ENCODE measurements at places on chromosomes 1 and 21.

DNA sequence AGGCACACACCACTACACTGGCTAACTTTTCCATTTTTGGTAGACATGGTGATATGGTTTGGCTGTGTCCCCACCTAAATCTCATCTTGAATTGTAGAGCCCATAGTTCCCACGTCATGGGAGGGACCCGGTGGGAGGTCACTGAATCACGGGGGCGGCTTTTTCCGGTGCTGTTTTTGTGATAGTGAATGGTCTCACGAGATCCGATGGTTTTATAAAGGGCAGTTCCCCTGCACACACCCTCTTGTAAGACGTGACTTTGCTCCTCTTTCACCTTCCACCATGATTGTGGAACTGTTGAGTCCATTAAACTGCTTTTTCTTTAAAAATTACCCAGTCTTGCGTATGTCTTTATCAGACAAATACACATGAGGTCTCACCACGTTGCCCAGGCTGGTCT is 1.3 kb upstream of the FTCD start:
- no peak for DNase-seq

- DNase-seq, result no peak
Measured at GRCh38 chr1:41353744-41354143, 7.5 kb upstream of the FOXO6 start.

GRCh38 chr1:7469255-7469938 is 301.7 kb upstream of the VAMP3 start:
- no peak for DNase-seq

DNA sequence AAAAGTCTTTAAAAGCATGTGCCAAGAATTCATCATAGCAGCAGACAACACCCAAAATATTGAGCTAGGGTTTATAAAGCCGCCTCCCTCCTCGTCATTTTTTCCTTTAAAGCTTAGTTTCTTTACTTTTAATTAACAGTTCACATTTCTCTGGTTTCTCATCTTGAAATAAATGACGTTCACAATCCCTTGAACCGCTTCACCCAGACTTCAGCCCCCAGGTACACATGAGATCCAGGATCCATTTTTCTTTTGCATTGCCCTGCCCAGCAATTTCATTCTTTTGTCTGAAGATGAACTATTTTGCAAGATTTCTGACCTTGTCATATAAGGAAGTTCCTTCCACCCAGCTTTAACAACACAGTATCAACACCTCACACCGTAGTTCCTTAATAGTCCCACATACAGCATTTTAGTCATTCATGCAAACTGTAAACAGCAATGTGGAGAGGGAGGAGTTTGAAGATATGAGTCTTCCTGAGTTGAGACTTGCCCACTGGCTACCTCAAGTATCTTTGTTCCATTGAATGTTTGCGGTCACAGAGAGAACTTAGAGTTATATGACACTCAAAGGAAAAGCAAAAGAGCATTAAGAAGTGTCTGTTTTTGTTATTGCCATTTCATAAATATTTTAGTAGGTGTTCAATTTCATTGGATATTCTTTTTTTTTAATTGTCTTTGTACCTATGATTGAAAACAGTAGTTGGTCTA is 35.3 kb upstream of the CACYBP start:
- no peak for DNase-seq

DNA sequence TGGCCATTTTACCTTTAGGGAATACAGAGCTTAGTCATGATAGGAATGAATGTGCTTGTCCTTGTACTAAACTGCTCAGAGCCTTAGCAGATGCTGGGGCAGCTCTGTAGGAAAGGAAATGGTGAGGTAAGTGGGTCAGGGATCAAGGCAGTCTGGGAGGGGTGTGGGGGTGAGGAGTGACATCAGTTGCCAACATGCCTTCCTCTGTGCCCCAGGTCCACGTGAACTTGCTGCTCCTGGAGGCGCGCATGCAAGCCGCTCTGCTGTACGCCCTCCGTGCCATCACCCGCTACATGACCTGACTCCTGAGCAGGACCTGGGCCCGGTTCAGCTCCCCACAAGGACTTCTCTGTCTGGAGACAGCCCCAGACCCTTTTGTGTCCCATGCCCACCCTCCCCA is 21.2 kb downstream of the SESN2 start:
- DNase-seq, result no peak

DNA sequence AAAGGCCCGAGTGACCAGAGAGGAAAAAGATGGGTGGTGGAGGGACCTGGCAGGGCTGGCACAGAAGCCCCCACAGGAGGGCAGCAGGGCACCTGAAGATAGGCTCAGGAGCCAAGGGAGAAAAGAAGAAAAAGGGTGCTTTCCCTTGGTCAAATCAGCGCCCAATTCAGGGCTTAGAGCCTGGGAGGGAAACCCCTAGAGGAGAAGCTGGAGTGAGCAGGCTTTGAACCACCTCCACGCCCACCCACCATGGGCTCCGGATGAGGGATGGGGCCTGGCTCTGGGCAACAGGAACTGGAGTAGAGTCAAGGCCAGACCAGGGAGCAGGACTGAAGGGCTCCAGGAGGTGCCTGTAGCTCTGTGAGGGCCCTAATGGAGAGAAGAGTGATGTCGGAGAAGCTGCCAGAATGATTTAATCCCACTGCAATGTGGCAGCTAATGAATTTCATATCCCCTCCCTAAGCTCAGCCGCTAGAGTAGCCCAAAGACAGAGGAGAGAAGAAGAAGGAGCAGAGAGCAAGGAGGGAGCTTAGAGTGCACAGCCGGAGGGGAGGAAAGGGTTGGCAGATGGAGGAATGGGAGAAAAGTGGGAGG is 12.0 kb upstream of the PRELP start:
- DNase-seq, result no peak

- DNase-seq, result no peak
Measured at GRCh38 chr1:170192546-170192945, 46.8 kb downstream of the NTMT2 start.

- no peak for DNase-seq
Measured at GRCh38 chr1:39164256-39164655, 40.2 kb upstream of the MACF1 start.

DNA sequence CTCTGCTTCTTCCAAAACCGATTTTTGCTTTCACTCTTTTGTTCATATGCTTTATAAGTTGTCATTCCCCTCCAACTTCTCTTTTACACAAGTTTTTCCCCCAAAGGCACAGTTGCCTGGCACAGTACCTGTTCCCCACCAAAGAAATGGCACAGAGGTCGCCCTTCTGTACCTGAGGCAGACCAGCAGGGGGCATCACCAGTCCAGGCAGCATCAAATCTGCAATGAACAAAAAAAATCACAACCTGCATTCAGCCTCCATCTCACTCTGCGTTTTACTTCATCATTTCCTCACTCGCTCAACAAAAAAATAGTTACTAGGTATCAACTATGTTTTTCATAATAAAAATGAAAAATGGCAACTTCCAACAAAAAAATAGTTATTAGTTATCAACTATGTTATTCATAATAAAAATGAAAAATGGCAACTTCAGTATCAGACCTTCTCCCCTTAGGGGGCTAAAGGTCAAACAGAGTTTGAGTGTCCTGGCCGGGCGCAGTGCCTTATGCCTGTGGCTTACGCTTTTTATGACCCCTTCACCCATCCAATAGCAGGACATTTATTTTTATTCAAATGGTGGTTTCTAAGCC is 4.1 kb downstream of the EIF2D start:
- DNase-seq, result no peak

- DNase-seq, result no peak
Measured at GRCh38 chr1:232327269-232327668, 302.7 kb downstream of the SIPA1L2 start.

DNA sequence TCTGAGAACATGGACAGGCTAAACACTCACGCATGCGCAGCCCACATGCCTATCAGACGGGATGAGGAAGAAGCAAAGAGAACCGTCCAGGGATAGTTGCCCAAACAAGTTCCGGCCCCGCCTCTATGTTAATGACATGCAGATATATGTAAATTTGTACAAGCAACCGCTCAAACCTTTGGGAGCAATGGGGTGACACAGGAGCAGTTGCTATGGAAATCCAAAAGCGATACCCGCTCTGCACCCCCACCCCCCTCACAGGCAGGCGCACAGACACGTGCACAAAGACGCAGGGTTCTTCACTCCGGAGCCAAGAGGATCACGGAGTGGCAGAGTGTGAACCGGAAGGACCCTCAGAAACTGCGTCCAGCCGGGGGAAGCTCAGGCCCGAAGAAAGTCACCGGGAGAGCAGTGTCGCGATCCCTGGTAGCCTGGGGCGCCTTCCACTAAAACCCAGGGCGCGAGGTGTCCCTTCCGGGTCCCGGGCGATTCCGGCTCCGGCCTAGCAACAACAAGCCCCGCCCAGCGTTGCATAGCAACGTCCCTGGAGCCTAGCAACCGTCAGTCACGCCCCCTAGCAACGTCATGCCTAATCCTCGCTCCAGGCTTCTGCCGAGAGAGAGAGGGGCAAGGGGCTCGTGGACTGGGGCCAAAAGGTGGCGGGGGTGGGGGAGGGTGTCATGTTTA is 24.1 kb upstream of the ADGRB2 start:
- DNase-seq, result peak; percentile 77

- no peak for DNase-seq
Measured at GRCh38 chr1:42317308-42317707, 17.7 kb downstream of the FOXJ3 start.

DNA sequence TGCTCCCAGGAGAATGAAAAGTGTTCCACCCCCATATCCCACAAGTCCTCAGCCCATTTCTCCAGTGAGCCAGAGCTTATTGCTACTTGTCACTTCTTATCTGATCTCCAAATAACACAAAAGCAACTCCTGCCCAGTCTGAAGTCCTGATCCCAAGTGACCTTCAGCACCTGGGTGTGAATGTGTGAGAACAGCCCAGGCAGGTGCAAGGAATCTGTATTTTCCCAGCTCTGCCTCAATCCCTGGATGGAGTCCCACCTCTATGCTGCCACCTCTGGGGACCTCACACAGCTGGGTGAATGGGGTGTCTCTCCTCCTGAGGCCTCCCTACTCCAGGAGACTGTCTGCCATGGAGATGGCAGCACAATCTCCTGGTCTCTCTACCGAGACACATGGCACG is 402.4 kb upstream of the PROX1 start:
- no peak for DNase-seq

DNA sequence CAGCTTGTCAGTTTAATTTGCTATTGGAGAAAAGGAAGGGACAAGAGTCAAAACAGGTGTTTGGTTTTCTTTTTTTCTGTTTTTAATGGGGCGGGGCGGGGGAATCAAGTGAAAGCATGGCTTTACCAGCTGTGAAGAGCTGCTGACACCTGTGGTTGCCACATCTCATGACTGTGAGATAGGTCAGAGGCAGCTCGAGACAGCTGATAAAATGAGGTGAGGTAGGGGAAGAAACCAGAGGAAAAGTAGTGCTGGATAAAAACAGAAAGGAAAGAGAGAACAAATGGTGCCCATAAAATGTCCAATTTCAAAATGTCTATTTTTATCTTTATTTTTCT is 272.3 kb downstream of the NEGR1 start:
- no peak for DNase-seq

DNA sequence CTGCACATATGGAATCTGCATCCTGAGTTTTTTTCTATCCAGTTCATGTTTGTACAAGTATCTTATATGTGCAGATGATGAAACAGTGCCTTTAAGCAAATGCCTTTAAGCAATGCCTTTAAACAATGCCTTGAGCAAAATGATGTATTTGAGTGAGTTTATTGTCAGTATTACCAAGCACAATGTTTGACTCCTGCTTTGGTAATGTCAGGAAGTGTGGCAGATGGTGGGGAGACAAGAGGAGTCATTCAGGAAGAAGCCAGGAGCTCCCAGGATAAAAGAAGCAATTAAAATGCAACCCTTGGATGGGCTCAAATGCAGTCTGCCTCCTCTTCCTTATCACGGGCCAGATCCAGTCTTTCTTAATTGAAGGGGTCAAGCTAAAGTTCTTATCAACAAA is 108.7 kb upstream of the KCNJ15 start:
- DNase-seq, result no peak

DNA sequence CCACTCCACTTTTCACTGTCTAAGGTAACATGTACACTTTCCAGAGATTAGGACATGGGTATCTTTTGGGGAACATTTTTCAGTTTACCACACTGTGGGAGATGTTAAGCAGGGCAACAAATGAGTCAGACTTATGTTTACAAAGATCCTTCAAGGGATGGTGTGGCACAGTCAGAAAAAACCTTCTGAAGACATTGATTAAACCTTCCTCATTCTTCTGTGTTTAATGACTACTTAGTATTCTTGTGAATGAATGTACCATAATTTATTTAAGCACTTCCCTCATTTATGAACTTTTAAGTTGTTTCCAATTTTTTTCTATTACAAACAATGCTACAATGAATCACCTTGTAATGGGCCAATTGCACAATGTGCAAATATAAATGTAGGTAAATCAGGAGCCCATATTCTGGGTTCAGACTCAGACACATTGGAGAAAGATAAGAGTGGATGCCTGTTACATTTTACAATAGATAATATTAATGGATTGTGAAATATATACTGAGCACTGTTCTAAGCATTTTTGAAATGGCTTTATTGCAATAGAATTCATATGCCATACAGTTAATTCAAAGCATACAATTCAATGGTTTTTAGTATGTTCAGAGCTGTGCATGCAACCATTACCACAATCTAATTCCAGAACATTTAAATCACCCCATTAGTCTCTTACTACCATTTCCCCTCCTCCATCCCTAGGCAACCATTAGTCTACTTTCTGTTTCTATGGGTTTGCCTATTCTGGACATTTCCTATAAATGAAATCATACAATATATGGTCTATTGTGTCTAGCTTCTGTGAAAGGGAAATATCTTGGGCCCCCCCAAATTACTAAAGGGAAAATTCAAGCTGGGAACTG is 1.9 kb upstream of the SFT2D2 start:
- no peak for DNase-seq

DNA sequence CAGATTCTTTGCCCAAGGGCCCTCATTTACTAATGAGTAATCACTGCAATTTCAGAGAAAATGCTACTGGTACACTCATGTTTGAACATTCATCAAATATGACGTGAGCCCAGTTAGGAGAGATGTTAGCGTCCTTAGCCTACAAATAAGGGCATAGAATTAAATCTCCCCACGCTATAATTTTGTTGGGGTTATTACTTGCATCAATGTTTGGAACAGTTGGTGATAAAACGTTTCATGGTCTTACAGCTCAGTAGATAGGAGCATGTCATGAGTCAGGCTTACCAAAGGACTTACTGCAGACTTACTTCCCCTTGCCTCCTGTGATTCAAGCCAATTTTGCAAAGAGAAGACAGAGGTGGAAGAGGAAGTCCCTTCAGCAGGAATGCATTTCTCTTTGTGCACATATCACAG is 304.0 kb downstream of the KIF26B start:
- no peak for DNase-seq

- no peak for DNase-seq
Measured at GRCh38 chr1:209395169-209395568, 188.3 kb upstream of the CAMK1G start.

DNA sequence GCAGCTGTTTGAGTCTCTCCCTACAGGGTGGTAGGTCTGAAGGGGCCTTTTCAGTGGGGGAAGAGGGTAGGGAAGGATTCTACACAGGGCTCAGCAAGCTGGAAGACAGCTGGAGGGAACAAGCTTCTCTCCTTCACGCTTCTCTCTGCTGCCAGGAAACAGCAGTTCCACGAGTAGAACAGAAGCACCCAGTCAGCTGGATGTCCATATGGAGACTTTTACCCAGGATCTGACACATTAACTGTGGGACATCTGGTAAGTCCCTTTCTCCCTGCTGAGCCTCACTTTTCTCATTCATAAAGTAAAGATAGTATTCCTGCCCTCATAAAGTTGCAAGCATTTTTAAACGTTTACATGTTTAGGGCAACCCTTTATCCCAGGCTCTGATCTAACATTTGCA is 280.3 kb downstream of the OMA1 start:
- no peak for DNase-seq
